ENCODE measurements at places on chromosomes 12 and 14.

DNA sequence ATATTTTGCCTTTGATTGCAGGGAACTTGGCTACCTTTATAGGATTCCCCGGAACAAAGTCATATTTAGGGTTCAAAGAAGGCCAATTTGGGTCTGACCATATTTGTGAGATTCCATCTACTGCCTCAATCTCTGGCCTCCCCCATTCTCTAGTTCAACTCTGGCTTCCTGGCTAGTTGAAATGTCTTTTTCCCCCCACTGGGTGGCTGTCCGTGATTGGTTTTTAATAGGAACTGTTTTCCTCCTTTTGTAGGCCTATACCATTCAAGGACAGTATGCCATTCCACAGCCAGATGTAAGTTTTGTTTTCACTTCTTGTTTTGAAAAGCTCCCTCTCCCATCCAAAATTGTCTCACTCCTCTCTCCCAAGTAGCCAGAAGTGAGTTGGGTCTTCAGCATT, 13.8 kb downstream of the PCBP2 start:
- DNase-seq, result no peak

DNA sequence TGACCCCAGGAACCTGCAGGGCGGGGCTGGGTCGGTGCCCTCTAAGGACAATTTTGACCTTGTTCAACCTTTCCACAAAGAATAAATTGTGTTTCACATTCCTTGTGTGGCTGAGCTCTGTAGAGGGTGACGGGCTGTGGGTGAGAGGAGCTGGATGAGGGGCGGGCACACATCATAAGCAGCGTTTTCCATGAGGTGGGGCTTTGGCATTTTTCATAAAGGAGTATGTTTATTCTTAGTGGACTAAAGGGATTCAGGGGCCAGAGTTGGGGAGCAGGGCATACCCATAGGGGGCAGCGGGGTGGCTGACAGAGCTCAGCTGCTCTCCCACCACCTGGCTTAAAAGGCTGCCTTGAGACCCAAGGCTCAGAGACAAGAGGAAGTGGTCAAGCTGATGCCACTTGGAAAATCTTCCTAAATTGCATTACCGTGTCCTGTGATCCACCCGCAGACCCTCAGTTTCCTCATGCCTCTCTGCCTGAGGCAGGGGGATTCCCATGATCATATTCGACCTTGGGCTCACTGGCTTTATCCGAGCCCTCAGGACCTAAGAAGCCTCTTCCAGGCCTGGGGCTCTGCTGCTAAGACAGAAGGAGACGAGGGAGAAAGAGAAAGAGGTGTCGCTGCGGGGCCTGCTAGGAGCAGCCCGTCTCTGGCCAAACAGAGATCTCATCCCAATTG, 11.4 kb downstream of the MMP14 start:
- DNase-seq, result no peak

- no peak for DNase-seq
Observed at GRCh38 chr14:85943192-85943591, 413.2 kb downstream of the FLRT2 start.

GRCh38 chr12:24861766-24862540, 86.9 kb downstream of the BCAT1 start:
- no peak for DNase-seq

DNA sequence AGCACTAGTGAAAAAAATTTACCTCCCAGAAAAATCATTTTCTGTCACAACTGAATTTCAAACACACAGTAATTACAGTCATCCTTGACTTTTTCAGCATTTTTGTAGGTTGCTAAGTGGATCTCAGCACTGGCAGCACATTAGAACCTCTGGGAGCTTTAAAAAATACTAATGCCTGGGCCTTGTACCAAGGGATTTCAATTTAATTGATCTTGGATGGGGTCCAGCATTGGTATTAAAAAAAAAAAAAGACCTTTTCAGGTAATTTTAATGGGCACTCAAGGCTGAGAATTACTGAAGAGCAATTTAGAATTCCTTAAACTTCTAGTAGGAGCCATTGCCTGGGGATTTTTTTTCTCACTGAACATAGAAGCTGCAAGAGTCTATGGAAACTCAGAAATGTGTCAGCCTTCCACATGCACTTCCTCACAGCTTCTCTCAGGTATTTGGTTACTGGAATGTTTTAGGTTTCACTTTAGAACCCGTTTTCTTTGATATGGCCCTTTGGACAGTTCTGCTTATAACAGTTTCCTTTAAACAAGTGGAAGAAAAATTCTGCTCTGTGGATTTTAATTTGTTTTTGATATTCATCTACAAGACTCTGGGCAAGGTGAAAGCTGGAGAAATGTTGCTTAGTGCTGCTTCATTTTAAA, 88.5 kb upstream of the DACT1 start:
- DNase-seq, result no peak

GRCh38 chr14:20477211-20477876, 8.1 kb downstream of the PNP start:
- no peak for DNase-seq

DNA sequence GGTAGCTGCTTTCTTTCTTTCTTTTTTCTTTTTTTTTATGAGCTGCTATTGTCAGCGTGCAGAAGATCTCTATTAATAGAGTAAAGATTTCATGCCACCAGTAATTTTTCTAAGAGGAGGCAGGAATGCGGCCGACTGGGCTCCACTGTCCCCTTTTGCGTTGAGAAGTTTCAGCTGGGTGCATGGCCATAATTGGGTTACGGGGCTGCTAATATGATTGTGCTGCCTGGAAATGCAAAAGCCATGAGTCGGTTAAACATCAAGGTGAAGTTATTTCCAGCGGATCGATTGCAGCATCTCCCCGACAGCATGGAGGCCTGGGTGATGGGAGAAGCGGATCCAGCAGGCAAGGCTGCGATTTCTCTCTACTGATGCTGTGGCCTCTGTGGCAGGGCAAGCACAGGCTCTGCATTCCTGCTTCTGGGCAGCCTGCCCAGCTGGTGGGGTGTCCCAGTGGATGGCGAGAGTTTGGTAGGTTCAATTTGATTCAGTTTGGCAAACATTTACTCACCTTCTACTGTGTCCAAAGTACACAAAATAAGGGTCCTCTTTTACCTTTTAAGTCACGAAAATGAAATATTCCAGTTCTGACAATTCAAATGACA, 54.4 kb upstream of the PRMT8 start:
- no peak for DNase-seq

DNA sequence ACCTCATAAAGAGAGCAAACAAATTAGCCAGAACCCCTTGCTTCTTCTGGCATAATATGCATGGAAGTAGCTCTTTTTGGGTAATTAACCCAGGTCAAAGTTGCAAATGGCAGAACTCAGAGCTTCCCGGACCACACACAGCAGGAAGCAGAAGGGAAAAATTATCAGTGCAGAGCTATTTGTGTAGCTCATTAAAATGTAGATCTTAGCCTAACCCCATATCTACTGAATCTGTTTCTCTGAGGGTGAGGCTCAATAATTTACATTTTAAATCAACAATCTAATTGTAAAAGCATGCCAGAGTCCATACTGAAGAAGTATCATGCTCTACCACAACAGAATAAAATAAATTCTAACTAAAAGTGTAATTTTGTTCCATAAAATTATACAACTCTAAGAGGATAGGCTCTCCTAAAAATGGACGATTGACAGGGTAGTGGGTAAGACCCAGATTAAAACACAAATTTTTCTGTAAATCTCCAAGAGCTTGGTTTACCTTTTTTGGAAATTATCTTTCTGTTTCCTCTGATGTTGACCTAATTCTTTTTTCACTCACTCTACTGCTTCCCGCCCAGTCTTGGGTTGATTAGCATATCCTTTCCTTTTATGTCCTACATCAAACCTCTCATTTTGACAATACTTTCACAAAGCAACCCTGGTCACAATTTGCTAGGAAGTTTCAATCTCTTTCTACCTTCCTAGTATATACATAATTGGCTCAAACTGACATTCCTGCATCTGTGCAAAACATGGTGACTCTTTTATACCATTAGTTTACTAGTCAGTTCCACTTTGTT, 213.3 kb upstream of the SLC16A7 start:
- no peak for DNase-seq

GRCh38 chr12:43444940-43445564, 107.0 kb downstream of the ADAMTS20 start:
- DNase-seq, result no peak

GRCh38 chr14:53626761-53627160, 329.9 kb downstream of the BMP4 start:
- DNase-seq, result no peak

- DNase-seq, result no peak
Observed at GRCh38 chr14:58280954-58281787, 17.2 kb upstream of the ARID4A start.

All from NCI-H187 (cell line).